ENCODE measurements at places on chromosomes 7 and 10.

GRCh38 chr10:48768926-48769325 is 84.3 kb downstream of the WDFY4 start:
- peak; percentile 3 for DNase-seq

GRCh38 chr7:44515590-44516268 is 25.3 kb upstream of the NUDCD3 start:
- DNase-seq, result peak; percentile 21

GRCh38 chr10:32960022-32960421 is 2.0 kb upstream of the ITGB1 start:
- DNase-seq, result no peak

- no peak for DNase-seq
Measured at GRCh38 chr10:88987243-88987725, 3.3 kb upstream of the FAS start.

GRCh38 chr10:47367646-47368045 is 16.4 kb downstream of the ZNF488 start:
- no peak for DNase-seq

GRCh38 chr7:47233996-47234395 is 347.9 kb downstream of the TNS3 start:
- DNase-seq, result no peak

GRCh38 chr7:30974605-30975255 is 11.0 kb downstream of the GHRHR start:
- peak; percentile 73 for DNase-seq

GRCh38 chr10:23918090-23918723 is 290.7 kb upstream of the KIAA1217 start:
- DNase-seq, result no peak

DNA sequence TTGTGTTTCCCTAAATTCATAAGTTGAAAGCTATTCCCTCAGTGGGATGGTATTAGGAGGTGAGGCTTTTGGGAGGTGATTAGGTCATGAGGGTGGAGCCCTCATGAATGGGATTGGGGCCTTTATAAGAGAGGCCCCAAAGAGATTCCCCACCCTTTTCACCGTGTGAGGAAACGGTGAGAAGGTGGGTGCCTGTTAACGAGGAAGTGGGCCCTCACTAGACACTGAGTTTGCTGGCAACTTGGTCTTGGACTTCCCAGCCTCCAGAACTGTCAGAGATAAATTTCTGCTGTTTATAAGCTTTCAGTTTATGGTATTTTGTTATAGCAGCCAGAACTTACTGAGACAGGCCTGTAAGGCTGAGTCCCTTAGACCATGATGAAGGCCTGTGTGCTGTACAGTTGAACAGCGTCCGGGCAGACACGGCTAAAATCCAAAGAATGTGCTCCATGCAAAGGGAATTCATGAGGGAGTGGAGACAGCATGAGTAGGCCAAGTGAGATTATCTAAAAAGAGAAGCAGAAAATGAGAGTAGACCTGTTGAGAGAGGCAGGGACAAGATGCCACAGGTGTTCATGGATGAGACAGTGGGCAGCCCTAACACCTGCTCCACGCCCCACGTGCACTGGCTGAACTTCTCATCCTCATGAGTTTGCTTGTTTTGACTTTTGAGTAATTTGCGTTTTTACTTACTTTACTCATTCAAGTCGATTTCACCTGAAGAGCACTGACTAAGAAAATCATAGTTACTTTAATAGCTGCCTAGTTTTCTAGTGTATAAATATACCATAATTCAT is 66.9 kb upstream of the SFMBT2 start:
- DNase-seq, result no peak

GRCh38 chr10:81875467-81876252 is 666 bp downstream of the NRG3 start:
- peak; percentile 9 for DNase-seq

Data from AG20443 (cell line).